ENCODE measurements at places on chromosomes 16 and 17.

GRCh38 chr16:24729243-24729950 lies at the start of gene TNRC6A:
TSS of gene TNRC6A (plus strand) at chr16:24729651. CDS start at chr16:24729842, 191 bp downstream.
- peak; percentile 91 for DNase-seq

- DNase-seq, result no peak
Measured at GRCh38 chr17:30112794-30113193, 3.8 kb upstream of the NSRP1 start.

- no peak for DNase-seq
Measured at GRCh38 chr16:12674071-12674470, 129.6 kb downstream of the CPPED1 start.

GRCh38 chr16:69644790-69645189 lies 79.0 kb downstream of the NFAT5 start:
- no peak for DNase-seq

GRCh38 chr16:4944333-4945281 lies 7.7 kb upstream of the PPL start:
- no peak for DNase-seq

DNA sequence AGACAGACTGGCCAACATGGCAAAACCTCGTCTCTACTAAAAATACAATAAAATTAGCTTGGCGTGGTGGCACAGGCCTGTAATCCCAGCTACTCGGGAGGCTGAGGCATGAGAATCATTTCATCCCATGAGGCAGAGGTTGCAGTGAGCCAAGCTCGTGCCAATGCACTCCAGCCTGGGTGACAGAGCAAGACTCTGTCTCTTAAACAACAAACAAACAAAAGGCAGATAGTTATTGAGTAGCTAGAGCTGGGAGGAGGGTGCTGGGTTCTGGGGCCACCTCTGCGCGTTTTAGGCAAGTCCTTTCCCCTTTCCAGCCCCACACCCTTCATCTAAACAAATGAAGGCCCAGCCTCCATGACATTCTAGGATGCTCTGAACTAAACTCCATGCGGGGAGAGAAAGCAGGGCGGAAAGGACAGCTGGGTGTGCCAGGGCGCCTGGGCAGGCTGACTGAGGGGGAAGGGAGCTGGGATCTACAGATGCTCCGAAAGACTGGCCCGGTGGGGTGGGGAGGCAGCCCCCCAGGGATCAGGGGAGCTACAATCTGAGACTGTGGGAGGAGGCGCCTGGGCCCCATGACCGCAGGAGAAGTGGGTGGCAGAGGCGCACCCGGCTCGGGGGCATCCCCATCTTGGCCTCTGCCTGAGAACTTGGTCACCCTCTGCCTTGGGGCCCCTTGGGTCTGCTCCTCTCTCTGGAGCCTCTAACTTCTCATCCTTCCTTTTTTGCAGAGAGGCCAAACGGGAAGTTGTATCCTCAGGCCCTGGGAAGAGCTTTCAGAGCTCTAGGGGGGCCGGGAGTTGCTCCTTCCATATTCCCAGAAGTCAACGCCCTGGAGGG lies 910 bp downstream of the ITGAL start:
- DNase-seq, result no peak

Data from NAMALWA (cell line).